Fibroblast of the aortic adventitia (primary cell): ENCODE measurements at places on chromosomes 1 and 21. TPM values are rescaled to one million over a fixed set of nuclear protein-coding genes. Genes with fewer than 3 reads are reported as not detected.

The PLEKHM2 gene
- total RNA-seq = 19.3 and 76.5 TPM in 2 replicates

The SMIM12 gene
- 9.7 and 24.9 TPM in 2 replicates for total RNA-seq

The AQP10 gene
- not detected in 2 replicates for total RNA-seq

The LCE1A gene
- total RNA-seq = not detected in 2 replicates

The SPRR3 gene
- total RNA-seq = not detected in 2 replicates
